ENCODE measurements at places on chromosomes 4 and X.

- DNase-seq, result peak; percentile 64
These were observed 15.4 kb downstream of the TSPAN5 start for GRCh38 chr4:98642991-98643426.

GRCh38 chr4:151153585-151153984 is 54.2 kb downstream of the RPS3A start:
- DNase-seq, result no peak

GRCh38 chrX:21702725-21703124 is 44.6 kb upstream of the KLHL34 start:
- DNase-seq, result no peak

DNA sequence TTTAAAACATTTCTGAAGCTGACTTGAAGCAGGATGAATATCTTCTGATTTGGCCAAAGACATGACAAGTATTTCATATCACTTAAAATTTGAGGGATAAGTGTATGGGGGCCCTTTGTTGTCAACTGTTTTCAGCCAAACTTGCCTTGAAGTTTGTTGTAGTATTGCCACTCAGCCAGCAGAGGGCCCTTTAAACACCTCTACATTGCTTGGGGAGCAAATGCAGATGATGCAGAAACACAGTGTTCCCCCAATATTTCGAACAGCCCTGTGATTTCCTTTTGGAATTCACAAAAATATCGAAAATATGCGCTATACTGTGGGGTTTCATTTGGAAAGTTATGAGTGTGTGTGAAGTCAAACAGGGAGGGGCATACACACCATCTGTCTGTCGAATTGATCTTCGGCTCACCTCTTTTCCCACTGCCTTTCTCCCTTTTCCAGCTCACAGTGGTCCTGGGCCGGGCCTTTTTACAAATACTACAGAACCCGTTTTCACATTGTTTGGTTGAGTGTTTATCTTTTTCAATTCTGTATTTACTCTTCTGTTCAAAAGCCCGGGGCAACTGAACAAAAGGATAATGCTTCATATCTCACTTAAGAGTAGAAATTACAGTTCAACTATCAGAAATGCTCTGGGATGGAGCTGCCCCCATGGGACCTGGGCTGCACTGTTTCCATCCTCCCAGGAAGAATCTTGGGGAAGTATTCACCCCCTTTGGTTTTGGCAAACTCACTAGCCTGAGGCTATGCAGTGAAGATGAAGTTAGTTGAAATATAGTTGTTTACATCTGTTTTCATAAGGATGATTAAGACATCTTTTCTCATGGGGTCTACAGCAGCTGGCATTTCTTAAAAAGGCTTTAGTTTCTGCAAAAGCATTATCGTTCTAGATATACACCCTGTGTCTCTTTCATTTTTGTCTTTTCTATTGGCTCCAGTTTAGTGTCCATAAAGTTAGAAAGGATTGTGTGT is 137.6 kb downstream of the EGF start:
- DNase-seq, result peak; percentile 46

- DNase-seq, result peak; percentile 38
These were observed 141.8 kb downstream of the RASL11B start for GRCh38 chr4:53003959-53004358.

DNA sequence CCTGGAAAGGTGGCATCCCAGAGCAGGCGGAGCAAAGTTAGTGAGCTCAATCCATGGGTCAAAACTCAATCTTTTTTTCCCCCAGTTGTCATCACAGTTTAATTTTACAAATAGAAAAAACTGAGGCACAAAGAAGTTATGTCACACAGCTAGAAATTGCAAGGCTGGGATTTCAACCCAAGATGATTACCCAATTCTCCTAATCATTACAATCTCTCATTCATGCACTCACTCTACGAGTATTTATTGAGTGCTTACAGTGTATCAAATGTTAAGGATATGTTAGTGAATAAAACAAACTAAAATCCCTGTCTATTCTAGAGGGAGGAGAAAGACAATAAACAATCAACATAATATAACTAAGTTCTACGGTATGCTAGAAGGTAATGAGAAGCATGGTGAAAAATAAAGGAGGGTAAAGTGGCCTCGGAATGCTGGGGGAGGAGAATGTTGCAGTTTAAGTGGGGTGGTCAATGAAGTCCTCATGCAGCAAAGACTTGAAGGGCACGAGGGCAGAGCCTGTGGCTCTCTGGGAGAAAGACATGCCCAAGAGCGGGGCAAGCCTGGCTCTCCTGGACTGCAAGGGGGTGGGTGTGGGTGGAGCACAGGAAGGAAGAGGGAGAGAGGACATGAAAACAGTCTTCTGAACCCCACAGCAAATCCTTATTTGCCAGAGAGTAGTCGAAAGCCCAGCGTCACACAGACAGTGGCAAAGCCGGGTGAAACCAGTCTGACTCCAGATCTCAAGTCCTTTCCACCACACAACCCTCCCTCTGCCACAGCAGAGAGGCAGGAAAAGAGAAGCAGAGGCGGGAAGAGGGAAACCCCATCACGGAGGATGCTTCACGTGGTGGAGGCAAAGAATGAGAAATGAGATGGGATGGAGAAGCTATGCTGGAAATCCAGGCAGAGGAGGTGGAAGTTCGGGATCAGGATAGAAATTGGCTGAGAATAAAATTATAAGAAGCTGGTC is 48.3 kb downstream of the RAB33B start:
- no peak for DNase-seq

- DNase-seq, result no peak
These were observed 76.4 kb downstream of the NBDY start for GRCh38 chrX:56805399-56805798.

- DNase-seq, result peak; percentile 89
These were observed 137.5 kb downstream of the AMMECR1 start for GRCh38 chrX:110180176-110180927.

- DNase-seq, result no peak
These were observed 195.5 kb upstream of the ATP6AP2 start for GRCh38 chrX:40385256-40385655.

DNA sequence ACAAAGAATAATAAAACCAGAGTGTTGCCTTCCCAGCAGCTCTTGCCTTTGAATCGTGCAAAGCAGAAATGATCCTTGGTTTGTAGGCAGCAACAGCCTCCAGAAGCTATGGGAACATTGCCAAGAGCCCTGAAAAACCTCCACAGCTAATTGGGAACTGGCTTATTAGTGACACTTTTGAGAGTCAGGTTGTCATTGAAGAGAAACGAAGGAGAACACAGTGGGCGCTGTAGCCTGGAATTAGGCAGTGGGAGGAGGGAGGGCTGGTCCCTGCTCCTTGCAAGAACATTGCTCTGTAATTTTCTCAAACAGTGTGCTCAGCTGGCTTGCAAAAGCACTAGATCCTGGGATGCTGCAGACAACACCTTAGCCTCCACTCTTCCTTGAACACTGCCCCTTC is 331.5 kb upstream of the EMCN start:
- no peak for DNase-seq

DNA sequence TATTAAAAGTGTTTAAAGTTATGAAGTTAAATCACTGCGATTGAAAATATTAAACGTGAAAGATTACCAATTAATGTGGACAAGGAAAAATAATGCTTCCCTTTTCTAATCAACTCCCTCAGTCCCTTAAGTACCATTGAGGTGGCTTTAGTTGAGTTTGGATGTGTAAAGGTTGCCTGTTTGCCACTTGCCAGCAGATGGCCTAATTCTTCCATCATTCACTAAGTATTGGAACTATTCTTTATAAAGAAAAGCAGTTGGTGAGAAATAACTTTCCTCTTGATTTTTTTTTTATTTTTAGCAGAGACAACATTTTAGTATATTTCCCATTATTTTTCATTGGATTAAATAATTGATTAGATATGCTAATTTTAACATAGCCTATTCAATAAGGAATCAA is 295.9 kb upstream of the TACR3 start:
- DNase-seq, result no peak

DNA sequence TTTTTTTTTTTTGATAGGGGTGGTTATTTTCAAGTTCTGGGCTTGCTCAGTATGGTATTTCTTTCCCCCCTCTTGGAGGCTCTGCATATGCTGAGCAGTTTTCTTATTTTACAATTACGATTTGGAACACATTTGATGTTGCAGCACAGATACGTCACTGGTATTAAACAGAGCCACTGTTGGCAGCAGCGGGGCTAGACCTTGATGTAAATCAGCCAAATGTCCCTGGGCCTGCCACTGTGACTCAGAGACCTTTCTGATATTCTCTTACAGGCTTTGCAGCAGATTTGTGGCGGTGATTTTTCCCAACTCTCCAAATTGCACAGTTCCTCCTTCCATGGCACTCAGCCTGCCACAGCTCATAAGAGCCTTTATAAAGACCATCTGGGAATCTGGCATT is 81.1 kb downstream of the VMA21 start:
- no peak for DNase-seq

DNA sequence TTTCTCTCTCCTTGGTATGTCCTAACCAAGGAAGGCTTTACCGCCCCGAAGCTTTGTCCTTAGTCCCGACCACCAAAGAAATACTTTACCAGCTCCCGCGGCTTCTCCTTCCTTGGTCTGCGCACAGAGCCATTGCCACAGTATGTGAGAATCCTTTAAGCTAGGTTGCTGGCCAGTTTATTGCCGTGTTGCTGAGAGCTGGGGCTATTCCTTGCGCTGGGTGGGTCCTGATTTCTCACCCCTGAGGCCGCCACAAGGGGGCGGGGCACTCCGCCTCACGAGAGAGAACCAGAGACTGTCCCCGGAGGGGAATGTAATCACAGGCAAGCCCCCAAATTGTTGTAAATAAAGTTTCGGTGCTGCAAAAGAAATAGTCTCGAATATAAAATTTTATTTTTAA is 331.0 kb upstream of the PCDH10 start:
- DNase-seq, result no peak

DNA sequence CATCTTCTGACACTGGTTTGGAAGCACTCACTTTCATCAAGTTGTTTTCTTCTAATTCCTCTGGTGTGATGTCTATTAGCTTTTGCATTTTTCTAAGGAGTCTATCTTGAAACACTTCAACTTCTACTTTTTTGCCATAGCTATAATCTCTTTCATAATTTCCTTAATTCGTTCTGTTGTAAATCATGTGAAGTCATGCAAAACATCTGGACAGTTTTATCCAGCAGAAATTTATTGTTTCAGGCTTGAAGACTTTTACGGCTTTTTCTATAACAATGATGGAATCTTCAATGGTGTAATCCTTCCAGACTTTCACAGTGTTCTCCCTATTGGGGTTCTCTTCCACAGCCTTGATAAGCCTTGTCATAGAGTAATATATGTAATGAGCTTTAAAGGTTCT is 74.9 kb upstream of the PABPC4L start:
- peak; percentile 2 for DNase-seq

- no peak for DNase-seq
These were observed 38.7 kb upstream of the IRAK1 start for GRCh38 chrX:154058214-154058997.

- no peak for DNase-seq
These were observed 63.5 kb upstream of the PLAC8 start for GRCh38 chr4:83178029-83178428.

- DNase-seq, result no peak
These were observed 6.2 kb downstream of the HNRNPD start for GRCh38 chr4:82367438-82368097.

DNA sequence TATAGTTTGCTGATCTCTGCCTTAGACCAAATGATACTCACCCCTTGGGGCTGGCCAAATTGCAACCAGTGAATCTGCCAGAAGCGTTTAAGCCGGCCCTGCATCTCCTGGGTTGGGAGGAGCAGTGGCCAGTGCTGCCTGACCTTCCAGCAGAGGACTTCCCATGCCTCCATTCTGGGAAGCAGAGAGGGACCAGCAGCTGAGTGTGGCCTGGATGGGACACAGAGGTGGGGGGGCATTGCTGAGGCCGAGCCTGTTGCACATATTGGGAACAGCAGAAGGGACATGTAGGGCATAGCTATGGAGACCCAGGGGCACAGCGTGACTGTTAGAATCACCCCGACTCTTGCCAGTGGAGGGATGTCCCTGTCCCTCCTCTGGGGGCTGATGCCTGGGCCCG is 93.3 kb downstream of the CPZ start:
- DNase-seq, result no peak

- DNase-seq, result peak; percentile 54
These were observed 64.0 kb upstream of the WDR1 start for GRCh38 chr4:10180603-10180926.

DNA sequence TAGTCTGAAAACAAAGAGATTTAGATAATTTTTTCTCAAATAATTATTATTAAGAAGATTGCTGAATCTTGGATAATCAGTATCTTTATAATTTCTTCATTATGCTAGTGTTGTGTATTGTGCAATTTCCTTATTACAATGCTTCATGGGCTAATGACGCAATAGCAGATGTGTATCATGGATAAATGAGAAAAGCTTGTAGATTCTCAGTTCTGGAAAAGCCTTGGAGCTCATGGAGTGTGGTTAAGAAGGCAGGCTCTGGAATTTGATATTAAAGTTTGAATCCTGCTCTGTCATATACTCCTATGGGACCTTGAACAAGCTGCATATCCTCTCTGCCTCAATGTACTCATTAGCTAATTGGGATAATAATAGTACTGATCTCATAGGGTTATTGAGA is 18.9 kb upstream of the CXCL8 start:
- peak; percentile 63 for DNase-seq

DNA sequence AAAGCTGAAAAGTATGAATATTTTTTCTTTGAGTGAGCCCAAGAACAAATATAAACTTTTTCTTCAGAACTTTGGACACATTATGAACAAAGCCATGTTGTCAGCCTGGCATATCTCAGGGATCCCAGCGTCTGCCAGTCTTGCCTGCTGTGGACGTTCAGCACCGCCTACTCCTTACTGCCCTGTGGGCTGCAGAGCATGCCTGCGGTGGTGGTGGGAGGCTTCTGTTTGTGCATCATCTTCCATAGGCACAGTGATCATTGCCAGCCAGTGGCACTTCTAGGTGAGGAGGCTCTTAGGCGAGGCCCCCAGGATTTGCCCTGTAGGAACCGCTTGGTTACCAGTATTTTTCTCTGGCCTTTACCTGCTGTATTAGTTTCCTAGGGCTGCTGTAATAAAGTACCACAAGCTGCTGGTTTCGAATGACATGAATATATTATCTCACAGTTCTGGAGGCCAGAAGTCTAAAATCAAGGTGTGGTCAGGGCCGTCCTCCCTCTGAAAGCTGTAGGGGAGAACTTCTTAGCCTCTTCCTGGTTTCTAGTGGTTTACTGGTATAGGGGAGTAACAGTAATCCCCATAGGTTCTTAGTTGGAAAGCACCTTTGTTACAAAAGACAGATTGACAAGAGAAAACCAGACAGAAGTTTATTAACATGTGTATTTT is 15.4 kb downstream of the ANXA3 start:
- no peak for DNase-seq

Data from M059J (cell line).